ENCODE measurements at places on chromosomes 7 and 10. TPM values are rescaled to one million over a fixed set of nuclear protein-coding genes. Genes with fewer than 3 reads are reported as not detected.

DNA sequence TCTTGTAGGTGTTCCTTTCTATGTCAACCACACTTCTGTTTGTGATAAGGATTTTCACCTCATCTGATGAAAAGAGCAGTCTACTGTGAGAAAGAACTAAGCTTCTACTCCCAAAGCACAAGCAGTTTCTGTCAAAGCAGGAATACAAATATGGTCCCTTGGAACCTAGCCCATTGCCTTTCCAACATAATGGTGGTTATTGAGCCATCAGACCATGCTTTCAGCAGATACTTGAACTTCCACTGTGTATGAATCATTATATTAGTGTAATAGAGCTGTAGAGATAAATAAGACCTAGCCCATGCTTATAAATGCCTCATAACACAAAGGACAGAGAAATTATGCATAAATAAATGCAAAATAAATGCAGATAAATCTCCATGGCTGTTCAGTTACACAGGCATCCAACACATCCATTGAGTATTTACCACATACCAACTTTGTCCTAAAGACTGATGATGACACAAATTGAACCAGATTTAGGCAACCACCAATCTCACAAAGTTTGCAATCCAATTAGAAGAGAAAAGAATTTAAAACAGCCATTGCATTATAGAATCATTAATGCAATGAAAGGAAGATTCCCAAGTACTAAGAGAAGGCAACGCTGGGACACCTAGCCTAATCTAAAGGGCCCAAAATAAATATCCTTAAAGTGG, 729.4 kb upstream of the C7orf33 start:
- no peak for DNase-seq

DNA sequence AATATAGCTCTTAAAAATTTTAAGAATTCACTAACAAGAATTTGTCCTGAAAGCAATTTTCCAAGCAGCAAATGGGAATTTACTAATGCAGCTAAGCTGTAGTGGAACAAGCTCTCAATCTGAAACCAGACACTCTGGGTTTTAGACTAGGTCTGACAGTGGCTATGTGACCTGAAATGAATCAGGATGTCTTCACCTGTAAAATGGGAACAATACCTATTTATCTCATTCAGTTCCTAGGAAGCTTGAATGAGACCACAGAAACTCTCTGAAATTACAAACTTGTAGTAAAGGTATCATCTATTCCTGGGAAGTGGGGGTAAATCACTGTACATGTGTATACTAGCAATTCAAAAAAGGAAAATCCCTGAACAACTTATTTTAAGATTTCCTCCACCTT, 1.2 kb downstream of the DNAJC2 start:
- no peak for DNase-seq

- no peak for DNase-seq
These were observed 46.7 kb upstream of the CALD1 start for GRCh38 chr7:134732728-134733127.

GRCh38 chr10:69317175-69317604, 38.9 kb downstream of the HK1 start:
- DNase-seq = no peak

DNA sequence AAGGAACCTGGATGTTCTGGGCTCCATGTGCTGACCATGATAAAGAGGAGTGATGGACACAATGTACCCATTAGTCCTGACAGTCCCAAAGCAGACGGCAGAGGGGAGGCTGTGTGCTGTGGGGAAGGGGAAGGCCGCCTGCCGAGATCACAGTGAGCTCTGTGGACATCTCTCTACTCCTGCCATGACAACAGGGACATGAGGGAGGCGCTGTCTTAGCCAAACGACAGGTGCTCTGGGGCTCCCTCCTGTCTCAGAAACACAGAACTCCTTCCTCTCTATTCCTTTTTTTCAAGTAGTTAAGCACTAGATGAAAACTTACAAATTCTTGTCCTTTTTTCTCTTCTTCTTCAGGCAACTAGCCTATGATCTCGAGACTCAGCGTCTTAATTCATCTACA, 113.1 kb downstream of the RNF32 start:
- DNase-seq = no peak

- no peak for DNase-seq
These were observed 208.4 kb upstream of the ZMIZ1 start for GRCh38 chr10:78860260-78860914.

GRCh38 chr7:70131817-70132216, 533.5 kb downstream of the AUTS2 start:
- DNase-seq = no peak

DNA sequence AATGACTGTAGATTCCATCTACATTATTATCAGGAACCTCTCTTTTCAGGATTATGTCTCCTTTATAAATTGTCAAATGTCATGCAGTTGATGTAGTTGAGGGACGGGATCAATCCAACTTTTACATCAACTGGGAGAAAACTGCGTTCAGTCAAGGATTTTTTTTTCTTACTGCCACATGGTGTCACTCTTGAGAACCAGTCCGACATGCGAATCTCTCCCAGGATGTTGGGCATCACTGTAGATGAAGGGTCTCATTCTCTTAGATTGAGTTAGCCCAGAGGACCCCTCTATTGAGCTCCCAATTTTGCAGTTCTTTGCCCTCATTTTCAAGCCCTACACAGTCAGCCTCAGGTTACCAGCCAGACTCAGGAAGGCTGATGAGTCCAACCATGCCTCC, 120.3 kb upstream of the PTPRZ1 start:
- no peak for DNase-seq

DNA sequence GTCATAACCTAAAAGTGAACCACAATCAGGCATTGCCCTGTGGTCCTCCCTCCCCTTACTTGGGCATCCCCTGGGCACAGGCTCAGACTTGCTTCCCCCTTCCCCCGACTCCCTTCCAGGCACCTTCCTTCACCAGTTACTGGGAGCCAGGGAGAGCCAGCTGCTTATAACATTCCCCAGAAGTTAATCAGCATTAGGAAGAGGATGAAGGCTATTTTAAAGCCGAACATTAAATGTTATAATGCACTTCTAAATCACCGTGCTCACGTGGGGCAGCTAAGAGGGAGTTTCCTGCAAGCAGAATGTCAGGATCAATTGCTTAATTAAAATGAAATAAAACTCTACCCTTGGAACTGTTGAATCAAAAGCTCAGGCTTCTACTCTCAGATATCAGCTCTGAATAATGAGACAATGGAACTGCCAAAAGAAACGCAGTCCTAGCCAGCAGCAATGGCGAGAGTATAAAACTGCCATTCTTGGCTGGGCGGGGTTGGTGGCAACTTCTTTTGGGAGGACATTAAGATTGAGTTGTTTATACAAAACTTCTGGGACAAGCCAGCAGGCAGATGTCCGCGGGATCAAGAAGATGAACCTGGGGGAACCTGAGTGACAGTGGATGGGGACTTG, 169.5 kb downstream of the FANK1 start:
- no peak for DNase-seq

GRCh38 chr7:126656165-126656564, 596.6 kb downstream of the GRM8 start:
- DNase-seq = no peak

DNA sequence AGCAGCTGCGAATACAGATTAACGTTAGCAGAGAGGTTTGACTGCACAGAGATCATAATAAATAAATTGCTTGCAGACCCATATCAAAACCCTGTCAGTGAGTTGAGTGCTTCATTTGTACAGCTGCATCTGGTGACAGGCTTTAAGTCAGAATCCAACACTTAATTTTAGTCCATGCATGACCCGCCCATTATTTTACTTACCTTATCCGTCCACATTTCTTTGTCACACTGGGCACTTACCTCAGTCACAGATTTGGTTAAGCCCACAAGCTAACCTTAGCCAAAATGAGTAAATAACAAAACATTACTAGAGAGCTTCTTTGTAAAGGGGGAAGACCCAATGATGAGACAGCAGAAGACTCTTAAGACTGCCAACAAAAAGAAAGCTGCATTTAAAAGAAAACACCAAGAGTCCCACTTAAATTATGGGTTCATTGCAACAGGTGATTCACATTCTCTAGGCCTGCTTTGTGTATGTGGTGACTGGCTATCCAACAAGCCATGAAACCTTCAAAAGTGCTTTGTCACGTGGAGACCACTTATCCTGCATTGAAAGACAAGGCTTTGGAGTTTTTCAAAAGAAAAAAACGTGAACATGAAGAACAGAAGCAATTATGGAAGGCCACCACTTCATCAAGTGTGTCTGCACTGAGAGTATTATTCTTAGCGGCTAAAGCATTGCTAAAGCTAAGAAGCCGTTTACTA, 32.2 kb downstream of the PHTF2 start:
- DNase-seq = no peak

GRCh38 chr10:71395621-71396020, 1.1 kb upstream of the CDH23 start:
- DNase-seq = no peak

GRCh38 chr10:133101416-133101810, 13.7 kb downstream of the ADGRA1 start:
- DNase-seq = no peak

DNA sequence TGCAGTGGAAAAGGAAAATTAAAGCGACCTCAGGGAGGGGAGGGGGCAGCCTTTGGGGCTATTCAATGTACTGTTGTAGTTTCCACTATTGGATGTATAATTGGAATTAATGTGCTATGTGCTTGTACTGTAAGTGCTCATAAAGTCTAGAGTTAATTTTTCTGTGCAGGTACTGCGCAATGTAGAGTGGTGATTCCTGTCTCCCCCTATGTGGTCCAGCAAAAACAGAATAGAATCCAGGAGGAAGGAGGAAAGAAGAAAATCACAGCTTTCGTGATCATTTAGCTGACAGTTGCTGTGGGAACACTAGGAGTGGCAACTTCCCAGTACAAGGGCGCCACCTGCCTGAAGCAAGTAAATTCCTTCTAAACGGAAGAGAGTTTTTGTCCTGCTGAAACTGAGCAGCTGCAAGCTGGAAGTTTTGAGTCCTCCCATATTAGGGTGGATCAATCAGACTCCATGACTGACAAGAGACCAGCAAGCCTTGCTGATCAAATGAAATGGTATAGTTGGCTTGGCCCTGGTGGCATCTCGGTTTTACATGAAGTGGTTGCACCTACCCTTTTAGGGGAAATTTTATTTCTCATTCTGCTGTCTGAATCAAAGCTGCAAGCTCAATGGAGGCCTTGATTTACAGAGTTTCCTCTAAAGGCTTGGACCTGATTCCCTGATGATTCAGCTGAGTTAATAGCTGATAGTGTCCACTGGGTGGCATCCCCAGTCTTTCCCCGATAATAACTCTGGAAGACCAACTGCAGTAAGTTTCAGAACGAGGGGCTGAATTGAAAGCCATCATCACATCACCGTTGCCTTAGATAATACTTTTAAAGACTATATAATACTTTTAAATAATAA, 299.8 kb downstream of the HGF start:
- peak; percentile 73 for DNase-seq

- DNase-seq = no peak
These were observed 24.3 kb downstream of the PTPN12 start for GRCh38 chr7:77561352-77561751.

DNA sequence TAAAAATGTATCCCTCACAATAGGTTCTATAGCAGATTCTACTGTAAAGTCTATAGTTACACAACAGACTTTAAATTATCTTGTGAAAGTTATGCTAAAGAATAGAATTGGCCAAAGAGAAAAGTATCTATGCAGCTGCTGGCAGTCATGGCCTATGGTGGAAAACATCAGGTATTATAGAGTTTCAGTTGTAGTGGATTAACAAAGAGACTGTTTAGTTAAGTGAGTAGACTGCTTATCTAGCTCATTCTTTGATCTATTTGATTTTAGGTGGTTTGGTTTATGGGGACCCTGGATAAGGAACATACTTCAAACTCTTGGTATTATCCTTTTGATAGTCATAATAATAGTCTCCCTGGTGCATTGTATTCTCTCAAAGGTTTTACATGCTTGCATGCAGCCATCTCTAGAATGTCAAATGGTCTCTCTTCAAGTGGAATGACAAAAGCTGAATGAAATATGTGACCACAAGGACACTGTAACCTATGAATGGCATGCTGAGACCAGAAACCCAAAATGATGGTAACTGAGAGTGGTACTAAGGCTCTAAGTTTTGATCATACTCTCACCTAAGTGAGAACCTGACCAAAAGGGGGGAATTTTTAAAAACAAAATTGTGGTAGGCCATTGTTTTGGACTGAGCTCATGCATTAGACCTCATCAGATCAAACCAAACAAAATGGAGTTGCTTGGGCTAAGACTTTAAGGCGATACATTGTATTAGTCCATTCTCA, 54.9 kb upstream of the NAMPT start:
- DNase-seq = no peak

- DNase-seq = no peak
These were observed 312.9 kb downstream of the GRID1 start for GRCh38 chr10:86053675-86054074.

GRCh38 chr7:112938863-112939573, 147.6 kb downstream of the GPR85 start:
- peak; percentile 25 for DNase-seq

GRCh38 chr7:137658190-137658900, 188.4 kb downstream of the DGKI start:
- no peak for DNase-seq

DNA sequence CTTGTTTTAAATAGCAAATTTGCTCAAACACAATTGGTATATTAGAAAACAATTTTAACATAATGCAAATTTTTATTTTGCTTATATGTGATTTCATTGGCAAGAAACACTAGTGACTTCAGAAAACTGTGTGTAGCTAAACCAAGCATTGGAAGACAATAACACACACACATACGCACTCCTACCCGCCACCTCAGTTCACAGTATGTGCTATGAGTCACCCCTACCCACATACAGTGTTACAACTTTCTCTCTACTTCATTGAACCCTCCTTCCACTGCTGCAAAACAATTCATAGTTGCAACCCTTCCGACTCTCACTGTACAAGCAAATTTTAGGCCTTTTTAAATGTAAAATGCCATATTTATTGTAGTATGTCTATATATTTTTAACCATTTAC, 119.9 kb upstream of the THSD7A start:
- no peak for DNase-seq

Gene HERC4
- 63.9 TPM for total RNA-seq

Gene CYP26A1
- total RNA-seq = not detected

Gene KAT6B
- total RNA-seq = 30.7 TPM

Gene UTF1
- not detected for total RNA-seq

Gene PIK3CG
- 3.6 TPM for total RNA-seq

Gene PNLIP
- 0.89 TPM for total RNA-seq

Gene ZNF804B
- not detected for total RNA-seq

Gene AOAH
- total RNA-seq = 31.6 TPM

Gene PKD2L1
- total RNA-seq = not detected

Gene RSPH10B2
- 0.39 TPM for total RNA-seq

Gene GARIN1A
- total RNA-seq = 1.6 TPM

Gene MSMB
- total RNA-seq = not detected

Gene TMEM270
- total RNA-seq = not detected
